ENCODE measurements at places on chromosomes 13 and 19.

DNA sequence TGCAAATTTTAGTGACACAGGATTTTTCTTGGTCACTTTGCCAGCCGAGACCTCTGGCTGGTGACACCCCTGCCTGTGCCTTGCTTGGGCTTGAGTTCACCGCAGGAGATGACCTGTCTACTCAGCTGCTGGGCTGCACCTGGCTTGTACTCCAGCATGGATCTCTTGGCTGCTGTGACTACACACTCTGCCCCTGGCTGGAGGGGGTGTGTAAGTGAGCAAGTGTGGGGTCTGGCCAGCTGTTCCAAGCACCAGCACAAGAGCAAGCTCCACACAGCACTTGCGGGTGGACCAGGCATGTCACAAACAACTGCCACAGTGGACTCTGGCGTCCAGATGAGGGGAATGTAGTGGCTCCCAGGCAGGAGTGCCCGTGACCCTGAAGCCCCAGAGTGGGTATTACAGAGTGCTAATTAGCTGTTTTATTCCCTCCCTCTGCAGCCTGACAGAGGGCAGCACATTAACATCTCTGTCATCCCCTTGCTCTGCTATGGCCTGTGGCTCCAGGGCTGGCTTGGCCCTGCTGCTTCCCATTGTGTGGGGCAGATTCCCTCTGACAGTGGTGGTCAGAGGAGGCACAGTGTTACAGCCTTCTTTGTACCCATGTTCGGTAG, 1387.2 kb downstream of the OLFM4 start:
- DNase-seq, result no peak

GRCh38 chr13:79393564-79394249, 12.3 kb downstream of the RBM26 start:
- no peak for DNase-seq

DNA sequence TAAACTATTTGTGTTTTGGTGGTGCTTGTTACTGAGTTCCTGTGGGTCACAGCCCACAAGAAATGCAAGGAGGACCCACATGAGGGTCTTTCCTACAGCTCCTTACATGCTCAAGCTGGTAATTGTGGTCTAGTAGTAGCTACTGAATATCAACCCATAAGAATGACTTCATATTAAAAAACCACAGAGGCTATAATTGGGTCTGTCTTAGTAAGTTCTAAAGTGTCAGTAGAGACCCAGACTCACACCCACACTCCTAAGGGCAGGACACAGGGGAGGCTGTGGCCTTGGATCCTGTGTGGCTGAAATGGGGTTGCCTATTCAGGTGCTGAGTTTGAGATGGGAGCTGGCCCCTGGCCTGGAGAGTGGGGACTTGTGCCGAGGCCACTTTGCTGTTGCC, 19.6 kb downstream of the TFDP1 start:
- DNase-seq, result no peak

DNA sequence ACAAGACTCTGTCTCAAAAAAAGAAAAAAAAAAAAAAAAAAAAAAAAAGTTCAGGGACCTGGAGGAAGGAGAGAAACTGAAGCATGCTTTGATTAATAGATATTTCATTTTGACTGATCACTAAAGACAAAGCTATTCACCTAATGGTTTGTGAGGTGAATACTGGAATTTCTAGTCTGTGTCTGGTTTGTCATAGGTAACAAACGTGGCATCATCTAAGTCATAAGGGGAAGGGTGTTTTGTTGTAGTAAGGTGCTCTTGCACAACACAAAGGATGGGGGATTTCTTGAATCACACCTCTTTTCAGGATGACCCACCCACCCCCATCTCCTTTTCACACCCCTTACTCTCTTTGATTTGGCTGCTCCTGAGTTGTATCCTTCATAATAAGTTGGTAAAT, 13.8 kb upstream of the ZNF69 start:
- no peak for DNase-seq

GRCh38 chr13:42899266-42899665, 92.8 kb downstream of the EPSTI1 start:
- DNase-seq, result no peak
